ENCODE measurements at places on chromosomes 5 and 9. TPM values are rescaled to one million over a fixed set of nuclear protein-coding genes. Genes with fewer than 3 reads are reported as not detected.

DNA sequence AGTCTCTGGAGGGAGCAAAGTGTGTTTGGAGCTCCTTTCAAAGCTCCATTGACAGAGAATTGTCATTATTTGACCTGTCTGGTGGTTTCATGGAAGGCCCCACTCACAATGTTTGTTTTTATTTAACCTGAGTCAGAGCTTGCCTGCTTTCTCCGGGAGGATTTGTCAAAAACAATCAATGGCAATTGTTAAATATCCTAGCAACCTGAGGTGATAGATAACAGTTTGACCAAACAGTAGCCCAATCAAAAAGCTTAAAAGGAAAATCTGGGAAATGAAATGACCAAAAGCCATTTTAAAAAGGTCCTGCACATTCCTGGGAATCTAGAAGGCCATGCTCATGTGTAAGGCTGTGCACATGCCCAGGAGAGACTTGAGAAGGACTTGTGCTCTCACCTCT, 177.2 kb upstream of the POC5 start:
- no peak for DNase-seq

GRCh38 chr5:14773588-14773987, 98.0 kb downstream of the ANKH start:
- no peak for DNase-seq

LPAR1 gene
- 3.8 TPM for total RNA-seq

GRM6 gene
- not detected for total RNA-seq
